Activated CD8-positive, alpha-beta memory T cell treated with anti-CD3 and anti-CD28 coated beads, Interleukin-2, amount 50 U/mL, for 4 hours (primary cell): ENCODE measurements at places on chromosomes 5 and 9.

DNA sequence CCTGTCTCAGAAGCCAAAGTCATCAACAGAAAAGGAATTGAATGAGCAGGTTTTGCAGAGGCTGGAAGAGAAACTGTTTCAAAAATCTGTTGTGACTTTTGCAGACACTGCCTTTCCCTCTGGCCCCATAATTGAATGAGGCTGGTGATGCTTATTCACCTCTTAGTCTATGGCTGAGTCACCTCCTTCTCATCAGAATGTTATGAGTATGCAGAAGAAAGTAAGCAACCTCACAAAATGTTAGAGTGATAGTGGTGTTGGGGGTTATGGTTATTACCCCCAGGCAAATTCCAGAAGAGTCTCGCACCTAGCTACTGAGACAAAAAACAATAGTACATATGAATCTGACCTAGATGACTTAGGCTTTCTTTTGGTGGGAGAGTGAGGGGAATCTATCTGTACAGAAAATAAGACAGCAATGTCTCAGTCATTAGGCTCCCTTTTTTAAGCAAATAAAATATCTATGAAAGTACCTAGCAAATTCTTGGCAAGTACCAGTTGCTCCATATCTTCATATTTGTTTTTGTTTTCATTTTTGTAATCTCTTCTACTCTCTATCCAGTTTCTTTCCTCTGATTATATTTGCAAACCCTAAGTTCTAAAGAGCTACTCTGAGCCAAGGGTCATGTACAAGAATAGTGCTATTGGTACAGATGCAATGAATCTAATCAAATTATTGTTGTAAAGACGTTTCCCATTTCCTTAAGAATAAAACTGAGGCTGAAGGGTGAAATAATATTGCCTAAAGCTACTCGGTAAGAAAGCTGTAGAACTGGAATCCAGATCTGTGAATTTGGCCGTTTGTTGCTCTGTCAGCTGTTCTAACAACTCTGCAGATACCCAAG is 498.1 kb upstream of the TNC start:
- DNase-seq = no peak

DNA sequence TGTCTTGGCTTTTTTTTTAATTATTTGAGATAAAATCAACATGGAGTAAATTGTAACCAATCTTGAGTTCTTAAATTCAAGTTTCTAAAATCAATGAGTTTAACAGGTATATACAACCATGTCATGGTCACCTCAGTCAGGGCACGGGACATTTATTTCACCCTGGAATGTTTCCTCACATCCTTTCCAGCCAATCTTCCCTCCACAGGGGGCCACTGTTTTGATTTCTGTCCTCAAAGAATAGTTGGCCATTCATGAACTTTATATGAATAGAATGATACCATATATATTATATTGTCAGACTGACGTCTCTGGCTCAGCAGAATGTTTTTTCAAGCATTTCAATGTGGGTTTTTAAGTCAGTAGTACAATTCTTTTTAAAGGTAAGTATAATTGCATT is 806 bp downstream of the ZNF474 start:
- no peak for DNase-seq

DNA sequence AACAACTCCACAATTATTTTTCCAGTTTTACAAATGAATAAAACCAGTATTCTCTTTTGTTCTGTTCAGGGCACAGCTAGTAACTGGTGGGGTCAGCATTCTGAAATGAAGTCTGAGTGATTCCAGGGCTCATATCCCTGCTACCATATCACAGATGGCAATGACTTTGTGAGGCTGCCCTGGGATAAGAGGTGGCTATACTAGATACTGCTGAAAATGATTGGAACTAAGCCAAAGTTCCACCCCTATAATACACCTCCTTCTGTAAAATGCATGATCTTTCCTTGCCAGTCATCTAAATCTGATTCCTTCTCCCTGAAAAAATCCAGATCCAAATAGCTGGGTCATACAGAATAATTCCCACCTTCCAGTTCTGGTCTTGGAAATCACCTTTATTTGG is 14.4 kb downstream of the SLC25A51 start:
- no peak for DNase-seq

GRCh38 chr9:104227108-104227507 is 133.0 kb downstream of the SMC2 start:
- no peak for DNase-seq
